HFFc6 (cell line): ENCODE measurements at places on chromosomes 4 and X.

- no peak for DNase-seq
Measured at GRCh38 chr4:145825255-145825654, 113.4 kb downstream of the ZNF827 start.

- no peak for DNase-seq
Measured at GRCh38 chrX:3257471-3257870, 89.0 kb downstream of the MXRA5 start.

DNA sequence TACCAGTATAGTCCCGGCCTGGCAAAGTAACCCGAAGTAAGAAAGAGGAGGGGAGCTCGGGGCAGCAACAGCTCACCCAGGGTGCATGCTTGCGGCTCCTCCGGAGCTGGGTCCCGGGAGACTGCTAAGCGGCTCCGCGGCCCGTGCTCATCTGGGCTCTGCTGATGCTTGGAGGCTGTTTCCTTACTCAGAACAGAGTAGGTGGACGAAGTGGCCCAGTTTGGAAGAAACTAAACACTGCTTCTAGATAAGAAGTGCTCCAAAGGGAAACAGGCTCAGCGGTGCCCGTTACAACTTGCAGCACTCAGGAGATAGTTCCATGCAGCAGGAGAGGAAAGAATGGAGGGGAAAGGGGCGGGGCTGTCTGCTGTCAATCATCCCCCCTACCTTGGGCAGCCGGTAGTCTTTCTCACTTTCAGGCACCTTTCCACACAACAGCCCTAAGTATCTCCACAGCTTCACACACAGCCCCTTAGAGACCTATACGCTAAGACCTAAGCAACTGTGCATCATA lies at the start of gene COL4A6:
Gene COL4A6 (minus strand): TSS at position 313 of the 514 bp plus-strand sequence. CDS start 226 bp downstream, at position 87.
- DNase-seq: no peak

- peak; percentile 60 for DNase-seq
Measured at GRCh38 chr4:142778430-142778829, 67.7 kb downstream of the INPP4B start.

DNA sequence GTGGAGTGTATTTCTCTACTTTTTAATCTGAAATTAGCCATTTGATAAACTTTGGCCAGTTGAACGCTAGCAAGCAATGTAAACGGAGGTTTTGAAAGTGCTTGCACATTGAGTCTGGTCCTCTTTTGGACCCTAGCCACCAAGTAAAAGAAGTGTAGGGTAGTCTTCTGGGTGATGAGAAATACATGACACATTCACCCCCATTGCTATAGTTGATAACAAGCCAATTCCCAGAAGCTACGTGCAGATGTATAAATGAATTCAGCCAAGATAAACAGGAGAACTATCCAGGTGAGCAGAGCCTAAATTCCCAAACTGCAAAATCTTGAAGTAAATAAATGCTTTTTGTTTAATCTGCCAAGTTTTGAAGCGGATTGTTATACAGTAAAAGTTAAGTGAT lies 965.4 kb upstream of the GRIA3 start:
- no peak for DNase-seq

DNA sequence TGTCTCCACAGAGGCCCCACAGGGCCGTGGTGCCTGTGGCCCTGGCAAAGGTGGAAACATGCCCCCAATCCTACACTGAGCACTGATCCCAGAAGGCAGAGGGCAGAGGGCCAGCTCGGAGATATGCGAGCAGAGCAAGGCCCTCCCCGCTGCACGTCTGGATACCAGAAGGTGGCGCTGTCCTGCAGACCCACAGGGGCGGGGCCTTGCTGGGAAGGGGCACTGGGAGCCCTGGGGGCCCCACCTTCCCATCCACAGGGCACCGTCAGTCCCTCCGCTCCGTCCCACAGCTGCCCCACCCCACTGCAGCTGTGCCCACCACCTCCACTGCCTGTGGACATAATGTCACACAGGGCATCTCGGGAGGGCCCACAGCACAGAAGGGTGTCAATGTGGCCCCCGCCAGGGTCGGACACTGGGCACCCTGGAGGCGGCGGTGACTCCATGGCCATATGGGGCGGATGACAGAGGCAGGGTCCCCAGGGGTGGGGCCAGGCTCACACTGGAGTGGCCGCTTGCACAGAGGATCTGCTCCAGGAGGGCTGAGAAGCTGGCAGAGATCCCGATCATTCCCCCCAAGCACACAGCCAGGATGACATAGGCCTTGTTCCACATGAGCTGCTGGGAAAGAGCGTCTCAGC lies 4.8 kb downstream of the SLC49A3 start:
- DNase-seq: peak; percentile 24

GRCh38 chr4:35500812-35501211 lies 743.5 kb downstream of the ARAP2 start:
- DNase-seq: no peak

- DNase-seq: no peak
Measured at GRCh38 chrX:154379569-154379951, 465 bp downstream of the EMD start.

DNA sequence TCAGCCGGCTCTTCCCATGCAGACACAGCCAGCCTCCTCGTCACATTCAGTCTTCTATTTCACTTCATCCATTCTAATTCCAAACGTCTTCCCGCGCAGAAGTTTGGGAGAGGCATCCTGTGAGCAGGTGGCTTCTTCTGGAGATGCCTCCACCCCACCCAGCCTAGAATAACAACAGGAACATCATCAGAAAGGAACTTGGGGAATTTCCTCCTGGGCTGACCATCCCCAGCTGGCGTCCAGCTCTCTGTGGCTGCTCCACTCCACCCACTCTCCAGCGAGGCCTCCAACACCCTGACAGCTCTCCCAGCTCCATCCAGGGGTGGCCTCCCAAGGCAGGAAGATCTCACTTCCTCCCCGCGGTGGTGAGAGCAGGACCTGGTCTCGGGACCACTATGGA lies 5.5 kb upstream of the C4orf50 start:
- no peak for DNase-seq

- DNase-seq: no peak
Measured at GRCh38 chr4:52956691-52957090, 94.6 kb downstream of the RASL11B start.

GRCh38 chr4:109383823-109384222 lies 49.8 kb upstream of the SEC24B start:
- DNase-seq: no peak

DNA sequence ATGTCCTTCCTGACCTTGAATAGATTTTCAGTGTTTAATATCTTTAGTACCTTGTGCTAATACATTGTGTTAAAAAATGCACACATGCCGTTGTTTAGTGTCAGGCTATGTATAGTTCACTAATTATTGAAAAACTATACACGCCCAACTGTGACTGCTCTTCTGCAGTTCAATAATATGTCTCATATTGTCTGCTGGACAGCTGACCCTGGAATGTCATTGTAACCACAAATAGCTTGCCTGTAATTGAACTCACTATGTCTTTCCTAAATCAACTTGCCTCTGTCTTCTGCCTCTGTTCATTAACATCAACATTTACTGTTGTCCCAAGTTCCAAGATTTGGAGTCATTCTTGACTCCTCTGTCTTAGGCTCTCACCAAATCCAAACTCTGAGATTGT lies 114.5 kb downstream of the TMA16 start:
- DNase-seq: no peak

- no peak for DNase-seq
Measured at GRCh38 chrX:124679199-124679598, 332.8 kb downstream of the SH2D1A start.

DNA sequence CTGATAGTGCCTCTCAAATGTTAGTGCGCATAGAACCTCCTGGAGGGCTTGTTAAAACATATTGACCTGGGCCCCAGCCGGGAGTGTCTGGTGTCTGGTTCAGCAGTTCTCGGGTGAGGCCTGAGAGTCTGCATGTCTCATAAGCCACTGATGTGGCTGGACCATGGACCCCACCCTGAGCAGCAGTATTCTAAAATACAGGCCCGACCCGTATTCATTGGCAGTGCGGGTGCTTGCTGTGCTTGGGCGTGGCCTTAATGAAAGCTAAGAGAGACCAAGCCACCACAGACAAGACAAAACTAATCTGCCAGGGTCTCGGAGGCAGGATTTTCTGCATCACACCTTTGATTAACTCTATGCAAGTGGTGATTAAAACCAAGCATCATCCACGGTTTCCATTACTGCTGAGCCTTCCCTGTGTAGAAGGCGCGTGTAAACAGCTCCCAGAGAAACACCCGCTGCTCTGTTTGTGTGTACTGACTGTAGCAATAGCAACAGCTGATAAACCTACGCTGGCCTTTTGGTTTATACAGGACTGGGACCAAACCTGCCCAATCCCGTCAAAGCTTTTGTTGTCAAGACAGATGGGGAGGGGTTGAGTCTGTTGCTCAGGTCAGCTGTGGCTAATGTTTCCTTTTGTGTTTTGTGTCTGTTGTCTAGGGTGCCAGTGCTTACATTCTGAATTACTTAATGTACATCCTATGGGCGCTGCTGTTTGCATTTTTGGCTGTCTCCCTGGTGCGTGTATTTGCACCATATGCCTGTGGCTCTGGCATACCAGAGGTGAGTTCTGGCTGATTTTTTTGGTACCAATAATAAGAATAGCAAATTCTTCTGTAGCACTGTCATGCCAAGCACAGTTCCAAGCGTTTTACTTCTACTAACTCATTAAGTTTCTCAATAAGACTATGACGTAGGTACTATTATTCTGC lies 40.8 kb downstream of the CLCN4 start:
- DNase-seq: no peak

DNA sequence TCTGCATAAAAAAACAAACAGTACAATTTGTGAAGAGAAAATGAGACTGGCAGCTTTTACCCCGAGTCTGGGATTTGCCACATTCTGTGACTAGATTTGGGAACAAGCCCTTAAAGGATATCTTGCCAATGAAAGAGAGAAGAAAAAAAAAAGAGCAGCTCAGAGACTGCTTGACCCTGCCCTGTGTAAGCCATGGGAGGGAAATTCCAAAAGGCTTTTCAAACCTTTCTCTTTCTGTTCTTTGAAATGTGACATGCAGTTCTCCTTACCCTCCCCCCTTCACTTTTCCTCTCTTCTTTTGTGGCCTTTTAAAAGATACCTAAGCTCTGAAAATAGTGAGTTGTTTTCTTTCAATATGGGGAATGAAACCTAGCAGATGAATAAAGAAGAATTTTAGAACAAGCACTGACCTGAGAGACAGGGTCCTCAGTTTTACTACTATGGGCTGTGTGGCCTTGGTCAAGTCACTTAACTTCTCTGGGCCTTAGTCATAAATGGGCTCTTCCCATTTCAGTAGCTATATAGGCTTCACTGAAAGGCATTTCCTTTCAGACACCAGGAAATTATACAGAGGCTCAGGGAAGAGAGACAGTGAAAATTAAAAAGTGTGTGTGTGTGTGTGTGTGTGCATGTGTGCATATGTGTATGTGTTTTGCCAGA lies 5.1 kb downstream of the CCDC160 start:
- no peak for DNase-seq

GRCh38 chr4:169361756-169362155 lies 91.0 kb upstream of the SH3RF1 start:
- no peak for DNase-seq

- DNase-seq: no peak
Measured at GRCh38 chr4:156499684-156500083, 471.9 kb downstream of the PDGFC start.

DNA sequence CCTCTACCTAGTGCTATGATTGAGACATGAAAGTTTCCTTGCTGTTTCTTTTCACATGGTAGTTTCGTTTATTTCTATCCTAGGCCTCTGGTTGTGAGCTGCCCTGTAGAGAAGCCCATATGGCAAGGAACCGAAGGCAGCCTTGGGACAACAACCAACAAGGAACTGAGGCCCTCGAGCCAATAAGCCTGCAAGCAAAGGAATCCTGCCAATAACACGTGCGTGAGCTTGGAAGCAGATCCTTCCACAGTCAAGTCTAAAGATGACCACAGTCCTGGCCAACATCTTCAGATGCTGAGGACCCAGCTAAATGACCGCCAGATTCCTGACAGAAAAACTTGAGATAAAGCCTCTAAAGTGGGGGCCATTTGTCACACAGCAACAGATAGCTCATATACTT lies 100.4 kb upstream of the FAM9B start:
- DNase-seq: no peak

GRCh38 chr4:152041295-152041694 lies 280.5 kb upstream of the GATB start:
- DNase-seq: no peak

DNA sequence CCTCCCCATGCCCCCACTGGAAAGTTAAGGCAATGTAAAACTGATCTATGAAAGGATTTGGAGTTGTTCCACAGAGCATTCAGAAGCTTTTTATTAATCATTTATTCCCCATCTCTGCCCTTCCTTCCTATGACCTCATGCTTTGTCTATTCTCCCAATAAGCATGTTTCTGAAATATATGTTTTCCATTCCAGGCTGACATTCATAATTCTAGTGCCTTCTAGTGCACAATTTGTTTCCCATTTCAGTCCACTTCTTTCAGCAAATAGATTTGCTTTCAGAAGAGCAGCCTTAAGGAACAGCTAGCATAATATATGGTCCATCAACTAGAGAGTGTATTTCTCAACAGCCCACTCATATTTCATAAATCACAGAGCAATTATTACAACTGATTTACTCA lies 77.1 kb upstream of the ATXN3L start:
- DNase-seq: peak; percentile 15

DNA sequence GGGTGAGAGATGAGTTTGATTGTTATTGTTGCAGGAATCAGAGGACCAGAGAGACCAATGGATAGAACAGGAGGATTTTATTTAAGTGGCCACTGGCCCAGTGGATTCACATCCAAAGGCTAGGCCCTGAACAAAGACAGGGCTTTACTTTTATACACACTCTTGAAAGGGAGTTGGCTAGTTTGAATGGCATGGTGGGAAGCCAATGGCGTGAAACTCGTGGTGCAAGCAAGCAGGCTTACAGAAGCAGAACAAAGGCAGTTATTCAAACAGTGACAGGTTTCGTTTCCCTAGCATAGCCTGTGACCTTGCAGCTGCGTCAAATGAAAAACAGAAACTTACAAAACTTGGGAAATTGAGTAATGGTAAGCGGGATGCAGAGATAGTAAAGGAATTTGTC lies 110.2 kb upstream of the PRDX4 start:
- no peak for DNase-seq

DNA sequence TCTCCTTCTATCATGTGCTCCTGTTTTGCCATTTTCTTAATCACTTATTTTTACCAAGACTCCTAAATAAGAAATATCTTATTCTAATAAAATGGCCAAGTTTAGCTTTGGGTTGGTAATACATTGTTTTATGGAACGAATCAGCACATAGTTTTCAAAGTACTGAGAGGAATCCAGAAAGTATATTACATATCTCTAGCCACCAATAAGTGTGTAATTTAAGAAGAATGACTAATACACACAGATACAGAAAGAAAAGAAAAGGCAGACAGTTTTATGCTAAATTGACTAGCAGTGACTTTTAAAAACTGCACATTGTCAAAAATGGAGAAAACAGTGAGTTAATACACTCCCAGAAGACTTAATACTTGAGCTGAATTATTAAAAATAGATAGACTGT lies 167.0 kb upstream of the IL15 start:
- no peak for DNase-seq

GRCh38 chr4:117357437-117357836 lies 272.1 kb upstream of the TRAM1L1 start:
- DNase-seq: no peak

- no peak for DNase-seq
Measured at GRCh38 chr4:178745203-178745602, 1303.0 kb upstream of the AGA start.
